Stimulated activated CD4-positive, alpha-beta T cell treated with anti-CD3 and anti-CD28 coated beads, Interleukin-2, amount 100 ng/mL, for 24 hours (primary cell): ENCODE measurements at places on chromosomes 16 and 17.
A peak's percentile ranks its signal among the peaks of the same experiment; 100 is the strongest.

DNA sequence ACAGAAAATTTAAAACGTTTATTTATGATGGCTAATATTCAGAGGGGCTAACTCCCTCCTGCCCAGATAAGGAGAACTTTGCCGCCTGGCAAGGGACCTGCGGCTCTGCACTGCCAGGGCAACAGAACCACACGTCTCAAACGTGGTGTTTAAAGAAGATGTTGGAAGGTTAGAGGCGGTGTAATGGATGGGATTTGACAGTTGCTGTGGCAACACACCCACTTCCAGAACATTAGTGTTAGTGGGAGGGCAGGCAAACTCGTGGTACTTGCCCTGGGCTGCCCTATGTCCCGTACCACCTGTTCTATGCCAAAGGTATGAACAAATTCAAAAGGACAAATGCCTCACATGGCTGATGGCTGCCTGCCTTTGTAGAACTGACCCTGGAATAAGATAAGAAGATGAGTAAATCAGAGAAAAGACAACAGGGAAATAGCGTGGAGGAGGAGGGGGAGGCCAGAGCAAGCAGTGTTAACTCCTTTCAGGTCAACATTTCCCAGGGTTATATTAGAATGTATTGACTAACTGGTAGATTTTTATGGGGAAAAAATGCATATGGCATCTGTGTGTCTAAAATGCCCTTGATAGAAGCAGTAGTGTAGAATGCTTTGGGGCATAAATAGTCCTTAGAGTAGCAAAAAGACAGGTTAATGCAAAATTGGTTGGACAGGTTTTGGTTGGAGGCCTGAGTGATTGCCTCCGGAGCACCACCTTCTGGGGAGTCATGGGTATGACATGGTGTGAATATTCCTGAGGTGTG lies 30.8 kb downstream of the HLF start:
- peak; percentile 62 for DNase-seq

- no peak for DNase-seq
Measured at GRCh38 chr17:76087531-76087930, 8.5 kb downstream of the ZACN start.

DNA sequence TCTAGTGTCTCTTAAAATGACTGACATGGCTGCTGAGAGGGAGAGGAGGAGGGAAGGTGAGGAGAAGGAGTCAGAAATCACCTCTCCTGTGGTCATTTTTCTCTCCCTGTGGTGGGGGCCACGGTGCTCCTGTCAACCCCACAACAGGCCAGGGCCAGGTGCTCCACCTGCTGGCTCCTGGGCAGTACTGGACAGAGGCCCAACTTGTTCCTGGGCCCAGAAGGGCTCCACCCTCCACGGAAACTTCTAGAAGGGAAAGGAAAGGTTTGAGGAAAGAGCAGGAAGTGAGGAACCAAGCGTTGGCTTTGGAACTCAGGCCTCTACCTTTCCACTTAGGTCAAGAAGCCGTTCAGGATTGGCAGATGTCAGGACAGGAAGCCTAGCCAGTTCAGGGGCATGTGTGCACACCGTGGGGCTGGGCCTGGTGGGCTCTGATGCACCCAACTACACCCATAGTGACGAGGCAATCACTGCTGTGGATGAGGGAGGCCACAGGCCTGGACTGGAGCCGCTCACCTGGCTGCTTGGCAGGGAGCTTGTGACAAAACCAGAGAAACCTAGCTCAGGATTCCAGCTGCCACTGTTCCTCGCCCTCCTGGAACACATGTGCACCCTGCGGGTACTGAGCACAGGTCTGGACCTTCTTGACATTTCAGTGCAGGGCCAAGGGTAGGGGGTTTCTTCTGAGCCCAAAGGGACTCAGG lies 36.1 kb downstream of the WNT3 start:
- DNase-seq = no peak

- DNase-seq = no peak
Measured at GRCh38 chr16:87163637-87164036, 153.6 kb downstream of the C16orf95 start.

DNA sequence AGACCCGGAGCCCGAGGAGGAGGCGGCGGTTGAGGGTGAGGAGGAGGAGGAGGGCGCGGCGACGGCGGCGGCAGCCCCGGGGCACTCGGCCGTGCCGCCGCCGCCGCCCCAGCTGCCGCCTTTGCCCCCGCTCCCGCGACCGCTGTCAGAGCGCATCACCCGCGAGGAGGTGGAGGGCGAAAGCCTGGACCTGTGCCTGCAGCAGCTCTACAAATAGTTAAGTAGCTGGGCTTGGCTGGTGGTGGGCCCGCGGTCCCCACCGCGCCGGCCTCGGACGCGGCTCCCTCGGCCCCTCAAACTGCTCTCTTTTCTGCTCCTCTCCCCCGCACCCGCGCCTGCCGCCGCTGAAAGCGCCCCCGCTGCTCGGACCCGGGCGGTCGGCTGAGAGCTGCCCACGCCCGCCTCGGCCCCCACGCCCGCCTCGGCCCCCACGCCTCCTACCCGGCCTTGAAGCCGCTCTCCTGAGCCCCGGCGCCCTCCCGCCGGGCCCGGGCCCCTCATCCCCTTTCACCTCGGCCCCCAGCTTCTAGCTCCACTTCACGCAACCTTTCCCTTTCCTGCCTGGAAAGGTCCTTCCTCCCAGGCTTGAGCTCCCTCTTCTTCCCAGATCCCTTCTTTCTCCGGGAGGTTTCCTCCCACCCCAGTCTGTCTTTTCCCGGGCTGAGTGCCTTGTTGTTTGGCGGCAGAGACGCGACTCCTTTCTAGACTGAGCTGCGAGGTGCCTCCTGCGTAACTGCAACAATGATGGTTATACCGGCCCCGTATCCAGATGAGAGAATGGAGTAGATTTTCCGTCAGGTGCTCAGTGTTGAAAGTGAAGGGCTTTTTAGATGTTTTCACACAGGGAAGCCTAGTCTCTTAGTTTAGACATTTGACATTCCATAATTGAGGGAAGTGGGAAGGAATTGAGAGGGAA lies 850 bp downstream of the PPM1E start:
- DNase-seq = peak; percentile 10

GRCh38 chr17:53516636-53517035 lies 306.1 kb upstream of the KIF2B start:
- DNase-seq = no peak

DNA sequence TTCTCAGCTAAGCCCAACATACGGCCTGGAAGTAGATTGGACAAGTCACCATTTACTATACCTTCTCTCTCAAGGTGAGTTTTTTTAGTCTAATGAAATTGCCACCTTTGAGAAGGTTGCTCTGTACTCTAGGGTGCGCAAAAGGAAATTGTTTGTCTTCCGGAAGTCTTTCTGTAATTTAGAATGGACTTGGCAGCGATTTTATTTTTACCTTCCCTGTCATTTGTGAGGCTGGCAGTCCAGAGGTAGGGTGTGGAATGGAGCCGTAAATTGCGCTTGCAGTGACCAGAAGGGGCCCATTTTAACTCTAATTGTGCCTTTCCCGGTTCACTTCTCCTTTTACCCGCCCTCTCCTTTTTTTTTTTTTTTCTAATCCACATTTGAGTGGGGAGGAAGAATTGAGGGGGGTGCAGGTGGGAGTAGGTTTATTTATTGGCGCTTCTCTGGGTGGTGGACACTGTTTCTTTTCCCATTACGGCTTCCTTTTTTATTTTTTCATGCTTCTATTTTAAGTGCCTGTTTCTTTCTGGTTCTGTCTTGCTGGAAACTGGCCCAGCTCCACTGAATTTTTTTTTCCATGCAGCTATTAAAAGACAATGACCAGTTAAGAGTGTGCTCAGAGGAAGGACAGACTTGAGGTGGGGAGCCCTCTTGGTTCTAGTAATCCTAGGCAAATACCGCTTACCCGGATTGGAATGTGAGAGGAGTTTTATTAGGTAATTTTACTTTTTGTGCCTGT lies 89.7 kb upstream of the CLEC18A start:
- DNase-seq = no peak

DNA sequence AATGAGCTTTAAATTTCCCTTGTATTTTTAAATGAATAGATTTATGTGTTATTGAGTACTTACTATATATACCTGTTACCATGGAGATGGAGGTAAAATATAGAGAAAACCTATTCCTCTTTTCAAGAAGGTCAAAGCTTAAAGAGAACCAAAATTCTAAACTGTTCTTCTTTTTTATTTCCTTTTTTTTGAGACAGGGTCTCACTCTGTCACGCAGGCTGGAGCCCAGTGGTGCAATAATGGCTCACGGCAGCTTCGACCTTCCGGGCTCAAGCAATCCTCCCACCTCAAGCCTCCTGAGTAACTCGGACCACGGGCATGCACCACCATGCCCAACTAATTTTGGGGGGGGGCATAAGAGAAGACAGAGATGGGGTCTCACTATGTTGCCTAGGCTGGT lies 25.0 kb upstream of the TMEM97 start:
- DNase-seq = no peak

- no peak for DNase-seq
Measured at GRCh38 chr17:40333781-40334448, 24.9 kb downstream of the RARA start.

DNA sequence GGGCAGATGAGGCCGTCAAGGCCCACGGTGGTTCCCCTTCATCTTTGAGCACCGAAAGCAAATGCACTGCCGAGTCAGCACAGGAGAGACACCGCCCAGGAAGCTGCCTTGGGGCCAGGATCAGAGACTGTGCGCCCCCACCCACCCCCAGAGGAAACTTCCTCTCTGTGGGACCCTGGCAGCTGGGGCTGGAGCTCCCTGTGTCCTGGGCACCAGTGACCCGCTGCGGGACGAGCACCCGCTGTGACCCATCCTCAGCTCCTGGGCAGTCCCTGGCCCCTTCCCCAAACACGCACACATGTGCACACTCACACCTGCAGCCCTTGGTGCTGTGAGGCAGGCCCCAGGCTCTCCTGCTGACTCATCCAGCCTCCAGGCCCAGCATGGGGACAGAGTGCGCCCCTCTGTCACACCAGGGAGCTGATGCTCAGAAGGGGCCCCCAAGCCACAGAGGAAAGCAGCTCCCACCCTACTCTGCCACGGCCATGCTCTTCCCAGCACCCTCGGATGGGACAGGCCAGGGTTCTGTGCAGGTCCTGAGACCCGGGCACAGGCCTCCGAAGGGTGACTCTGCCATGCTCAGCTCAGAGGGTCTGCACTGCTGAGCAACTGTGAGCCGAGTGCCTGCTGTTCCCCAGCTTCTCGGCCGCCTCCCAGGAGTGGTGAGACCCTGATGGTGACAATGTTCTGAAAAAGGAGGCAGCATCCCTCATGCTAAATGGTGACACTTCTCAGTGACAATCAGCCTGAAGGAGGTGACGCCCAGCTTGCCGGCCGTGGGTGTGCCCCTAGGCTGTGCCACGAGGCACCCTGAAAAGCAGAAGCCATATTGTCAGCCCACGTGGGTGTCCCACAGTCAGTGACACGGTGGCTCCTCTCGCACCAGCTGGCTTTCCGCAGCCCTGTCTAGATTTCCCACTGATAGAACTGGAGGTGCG lies 3.6 kb downstream of the PIEZO1 start:
- peak; percentile 74 for DNase-seq

DNA sequence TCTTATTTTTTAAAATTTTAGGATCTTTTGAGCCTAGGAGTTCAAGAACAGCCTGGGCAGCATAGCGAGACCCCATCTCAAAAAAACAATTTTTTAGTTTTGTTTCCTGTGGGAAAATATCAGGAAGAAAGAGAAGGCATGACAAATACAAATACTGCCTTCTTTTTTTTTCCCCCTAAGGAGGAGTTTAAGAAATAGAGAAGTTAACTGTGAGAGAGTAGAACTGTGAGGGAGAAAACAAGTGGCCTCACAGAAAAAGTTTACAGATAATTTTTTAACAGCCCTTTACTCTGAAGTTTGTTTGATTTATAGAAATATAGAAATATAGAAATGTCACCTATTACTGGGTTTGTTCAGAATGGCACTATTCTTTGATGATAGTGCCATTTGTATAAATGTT lies 21.1 kb downstream of the TTYH2 start:
- no peak for DNase-seq

DNA sequence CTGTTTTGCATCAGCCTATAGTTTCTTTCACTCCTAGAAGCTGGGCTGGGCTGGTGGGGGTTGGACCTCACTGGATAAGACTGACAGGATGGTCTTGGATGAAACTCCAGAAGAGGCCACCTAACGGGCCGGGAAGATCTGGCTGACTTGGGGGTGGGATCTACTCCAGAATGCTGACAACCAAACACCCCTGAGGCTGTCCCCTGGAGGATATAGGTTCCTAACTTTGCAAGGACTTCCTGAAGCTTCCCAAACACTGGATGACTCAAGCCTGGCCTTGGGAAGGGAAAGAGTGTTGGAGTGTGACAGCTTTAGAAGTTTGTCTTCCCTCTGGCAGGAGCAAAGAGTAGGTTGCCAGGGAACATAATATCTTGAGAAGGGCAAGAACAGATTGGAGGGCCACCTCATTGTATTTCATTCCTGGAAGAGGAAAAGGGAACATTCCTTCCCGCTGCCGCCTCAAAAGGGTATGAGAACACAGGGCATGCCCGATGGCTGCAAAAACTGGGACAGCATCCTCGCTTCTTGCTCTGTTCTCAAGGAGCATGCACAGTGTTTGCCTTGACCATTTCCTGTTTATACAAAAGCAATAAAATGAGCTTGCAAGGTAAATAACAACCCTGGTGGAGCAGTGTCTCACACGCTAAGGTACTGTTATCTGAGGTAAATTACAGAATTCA lies 6.8 kb upstream of the CYB5B start:
- no peak for DNase-seq
